ENCODE measurements at places on chromosomes 7 and 10.

- DNase-seq: no peak
These were observed 304.9 kb downstream of the CDC14C start for GRCh38 chr7:49229246-49229645.

- DNase-seq: no peak
These were observed 22.6 kb upstream of the CPN1 start for GRCh38 chr10:100104300-100104699.

GRCh38 chr7:140654109-140654387 lies 13.4 kb upstream of the DENND2A start:
- DNase-seq: no peak

DNA sequence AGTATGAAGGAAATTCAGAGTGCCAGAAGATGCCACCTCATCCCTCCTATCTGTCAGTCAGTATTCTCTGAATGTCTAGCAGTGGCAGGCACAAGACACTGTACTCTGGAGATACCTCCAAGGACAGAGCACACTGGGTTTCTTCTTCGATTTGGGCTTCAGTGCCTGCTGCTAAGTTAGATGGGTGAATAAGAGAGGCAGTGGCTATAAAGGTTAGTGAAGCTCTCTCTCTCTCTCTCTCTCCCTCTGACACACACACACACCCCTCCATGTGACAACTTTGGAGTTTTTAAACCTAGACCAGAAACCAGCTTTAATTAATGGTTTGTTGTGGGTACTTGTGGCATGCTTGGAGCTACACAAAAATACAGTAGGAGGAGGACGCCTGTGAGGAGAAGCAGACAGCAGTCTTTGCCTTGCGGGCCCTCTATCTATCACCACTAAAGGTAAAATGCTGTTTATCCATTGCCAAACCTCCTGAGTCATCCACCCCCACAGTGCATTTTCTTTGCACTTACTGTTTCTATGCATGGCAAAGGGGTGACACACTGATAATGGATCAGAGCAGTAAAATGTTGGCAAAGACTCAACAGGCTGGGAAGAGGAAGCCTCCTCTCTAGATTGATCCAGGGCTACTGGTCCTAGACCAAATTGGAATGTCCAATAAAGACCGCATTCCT lies 102.5 kb downstream of the TRIL start:
- DNase-seq: no peak

- DNase-seq: no peak
These were observed 78.5 kb downstream of the TRIM24 start for GRCh38 chr7:138538518-138538917.
